ENCODE measurements at places on chromosomes 7 and 10.
A peak's percentile ranks its signal among the peaks of the same experiment; 100 is the strongest.

DNA sequence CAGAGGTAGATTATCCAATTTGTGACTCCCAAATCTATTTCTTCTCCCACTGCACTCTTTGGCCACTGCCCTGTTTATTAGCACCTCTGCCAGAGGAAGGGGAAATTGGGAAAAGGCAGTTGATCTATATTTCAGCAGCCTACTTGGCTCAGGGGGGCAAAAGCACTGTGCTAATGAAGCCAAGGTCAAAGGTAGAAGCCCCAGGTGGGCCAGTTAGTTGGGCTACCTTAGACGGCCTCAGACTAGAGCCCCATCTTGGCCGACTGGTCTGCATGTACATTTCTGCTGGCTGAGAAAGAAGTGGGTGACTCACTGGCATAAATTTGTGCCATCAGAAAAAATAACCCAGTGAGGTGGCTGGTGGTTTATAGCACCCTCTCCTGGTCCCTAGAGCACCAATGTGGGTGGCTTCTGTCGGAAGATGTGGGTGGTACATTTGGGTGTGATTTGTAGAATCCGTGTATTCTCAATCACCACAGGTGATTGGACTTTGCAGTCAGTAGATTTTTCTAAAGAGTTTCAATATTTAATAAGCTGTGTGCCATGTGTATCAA lies 293.3 kb upstream of the MKI67 start:
- DNase-seq, result no peak

GRCh38 chr10:58856508-58857240 lies 319.8 kb upstream of the PHYHIPL start:
- peak; percentile 73 for DNase-seq

DNA sequence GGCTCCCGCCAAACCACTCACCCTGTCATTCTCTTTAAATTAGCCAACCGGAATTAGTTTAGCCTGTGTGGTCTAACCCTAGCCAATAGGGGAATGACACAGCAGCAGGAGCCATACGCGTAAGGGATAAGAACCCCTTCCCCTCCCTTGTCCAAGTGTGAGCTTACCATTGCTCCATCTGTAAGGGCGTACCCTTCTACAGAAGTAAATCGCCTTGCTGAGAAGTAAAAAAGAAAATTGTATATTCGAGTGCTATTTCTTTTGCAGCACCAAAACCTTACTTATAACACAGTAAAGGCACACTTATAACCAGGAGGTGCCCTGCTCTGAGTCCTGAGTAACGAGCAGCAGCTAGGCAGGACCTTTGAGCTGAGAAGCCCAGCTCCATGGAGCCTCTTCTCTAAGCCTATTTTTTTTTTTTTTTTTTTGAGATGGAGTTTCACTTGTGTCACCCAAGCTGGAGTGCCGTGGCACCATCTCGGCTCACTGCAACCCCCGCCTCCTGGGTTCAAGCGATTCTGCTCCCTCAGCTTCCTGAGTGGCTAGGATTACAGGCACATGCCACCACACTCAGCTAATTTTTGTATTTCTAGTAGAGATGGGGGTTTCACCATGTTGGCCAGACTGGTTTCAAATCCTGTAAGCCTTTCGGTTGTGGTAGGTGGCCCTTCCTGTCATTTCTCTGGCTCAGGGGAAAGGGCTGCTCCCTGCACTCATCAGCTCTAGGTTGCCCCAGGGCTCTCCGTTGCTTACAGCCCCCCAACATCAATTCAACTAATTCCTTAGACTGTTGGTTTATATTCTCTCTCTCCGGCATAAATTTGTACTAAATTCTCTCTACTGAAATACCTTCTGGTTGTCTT lies 73.3 kb downstream of the NSUN6 start:
- DNase-seq, result no peak

DNA sequence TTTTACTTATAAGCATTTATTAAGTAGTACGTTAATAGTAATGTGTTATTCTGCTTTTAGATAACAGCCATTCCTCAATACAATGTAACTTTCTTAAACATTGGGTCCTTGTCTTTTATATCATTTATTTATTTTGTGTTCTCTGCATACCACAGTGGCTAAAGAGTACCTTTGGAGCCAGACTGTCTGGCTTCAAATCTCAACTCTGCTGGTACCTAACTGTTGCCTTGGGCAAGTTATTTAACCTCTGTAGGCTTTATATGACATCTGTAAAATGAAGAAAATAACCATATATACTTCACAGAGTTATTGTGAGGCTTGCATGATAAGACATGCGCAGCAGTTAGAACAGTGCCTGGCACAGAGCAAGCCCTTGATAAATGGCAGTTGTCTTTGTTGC lies 397.6 kb downstream of the MDFIC start:
- no peak for DNase-seq

DNA sequence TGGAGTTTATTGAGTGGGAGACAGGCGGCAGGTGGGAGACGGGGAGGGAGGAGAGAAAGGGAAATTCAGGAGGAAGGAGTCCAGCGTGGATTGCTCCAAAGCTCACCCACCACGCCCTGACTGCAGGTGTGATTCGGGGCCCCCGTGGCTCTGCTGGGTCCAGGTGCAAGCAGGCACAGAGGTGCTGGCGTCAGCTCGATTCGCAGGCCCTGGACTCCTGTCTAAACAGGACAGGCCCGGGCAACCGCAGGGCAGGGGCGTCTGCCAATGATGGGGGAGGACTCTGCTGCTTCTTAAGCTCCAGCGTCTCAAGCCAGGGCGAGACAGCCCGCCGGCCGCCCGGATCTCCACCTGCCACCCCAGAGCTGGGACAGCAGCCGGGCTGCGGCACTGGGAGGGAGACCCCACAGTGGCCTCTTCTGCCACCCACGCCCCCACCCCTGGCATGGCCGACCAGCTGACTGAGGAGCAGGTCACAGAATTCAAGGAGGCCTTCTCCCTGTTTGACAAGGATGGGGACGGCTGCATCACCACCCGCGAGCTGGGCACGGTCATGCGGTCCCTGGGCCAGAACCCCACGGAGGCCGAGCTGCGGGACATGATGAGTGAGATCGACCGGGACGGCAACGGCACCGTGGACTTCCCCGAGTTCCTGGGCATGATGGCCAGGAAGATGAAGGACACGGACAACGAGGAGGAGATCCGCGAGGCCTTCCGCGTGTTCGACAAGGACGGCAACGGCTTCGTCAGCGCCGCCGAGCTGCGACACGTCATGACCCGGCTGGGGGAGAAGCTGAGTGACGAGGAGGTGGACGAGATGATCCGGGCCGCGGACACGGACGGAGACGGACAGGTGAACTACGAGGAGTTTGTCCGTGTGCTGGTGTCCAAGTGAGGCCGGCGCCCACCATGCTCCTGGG lies at the start of gene CALML3:
Gene CALML3, plus strand, starts transcription at position 321 of the 920 bp plus-strand sequence. Its CDS starts 125 bp downstream, at position 446.
- DNase-seq, result no peak

DNA sequence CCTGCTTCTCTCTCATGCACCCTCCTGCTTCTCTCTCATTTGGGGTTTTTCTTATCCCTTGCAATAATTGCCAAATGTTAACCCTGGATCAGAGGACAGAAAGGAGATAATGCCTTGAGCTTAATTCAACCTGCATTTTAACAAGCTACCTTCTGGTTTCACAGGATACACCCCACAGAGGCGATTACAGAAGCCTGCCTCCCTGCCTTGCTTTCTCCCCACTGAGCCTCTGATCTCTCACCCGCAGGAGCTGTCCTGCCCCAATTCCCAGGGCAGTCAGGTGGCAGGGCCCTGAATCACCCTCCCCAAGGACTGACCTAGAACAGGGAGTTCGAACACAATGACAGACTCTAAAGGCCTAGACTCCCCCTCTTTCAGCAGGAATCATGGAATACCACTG lies 959.5 kb downstream of the GRID1 start:
- no peak for DNase-seq

- DNase-seq, result no peak
These were observed 26.1 kb downstream of the CALML3 start for GRCh38 chr10:5550621-5551530.

DNA sequence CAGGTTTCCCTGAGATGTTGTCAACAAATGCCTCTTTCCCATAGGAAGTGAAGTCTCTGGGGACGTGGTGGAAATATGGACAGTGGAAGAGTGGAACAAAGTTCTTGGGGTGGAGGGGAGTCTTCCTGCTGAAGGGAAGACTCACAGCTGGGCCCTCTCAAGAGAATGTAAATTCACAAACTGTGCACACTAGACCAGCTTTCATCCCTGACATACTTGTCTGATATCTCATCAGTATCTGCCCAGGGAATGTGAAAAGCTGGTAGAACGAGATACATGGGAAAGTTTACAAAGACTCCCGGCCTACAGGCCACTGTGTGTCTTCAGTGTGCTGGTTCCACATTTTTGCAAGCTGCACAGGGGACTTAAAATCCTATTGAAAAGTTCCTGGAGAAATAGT lies 16.7 kb upstream of the CCDC3 start:
- DNase-seq, result no peak

DNA sequence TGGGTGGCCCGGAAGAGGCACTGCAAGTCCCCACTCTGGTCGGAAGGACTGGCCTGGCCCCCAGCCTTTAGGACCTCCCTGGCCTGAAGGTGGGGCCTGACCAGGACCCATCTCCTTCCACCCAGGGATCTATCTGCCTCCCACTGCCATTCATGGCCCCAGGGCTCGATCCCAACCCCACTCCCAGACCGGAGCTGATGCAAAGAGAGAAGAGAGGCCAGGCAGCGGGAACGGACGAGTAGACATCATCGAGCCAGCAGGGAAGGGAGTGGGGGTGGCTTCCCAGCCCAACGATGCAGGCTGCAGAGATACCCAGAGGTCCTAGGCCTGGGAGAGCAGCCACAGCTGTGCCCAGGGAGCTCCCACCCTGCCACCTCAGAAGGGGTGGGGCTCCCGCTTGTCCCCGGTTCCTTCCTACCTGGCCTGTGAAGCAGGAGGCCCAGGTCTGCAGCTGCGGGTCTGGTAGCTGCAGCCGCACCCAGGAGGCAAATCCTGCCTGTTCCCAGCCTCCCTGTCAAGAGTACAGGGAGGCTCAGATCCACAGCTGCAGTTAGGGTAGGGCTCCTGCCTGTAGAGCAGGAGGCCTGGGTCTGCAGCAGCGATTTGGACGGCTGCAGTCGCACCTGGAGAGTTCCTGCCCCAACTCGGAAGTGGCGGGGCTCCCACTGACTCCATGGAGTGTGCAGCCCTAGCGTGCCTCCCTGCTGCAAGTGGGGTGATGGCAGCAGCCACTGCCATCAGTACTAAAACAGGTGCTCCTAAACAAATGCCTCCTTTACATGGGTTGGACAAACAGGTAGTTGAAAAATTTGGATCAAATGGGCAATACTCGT lies 1151.0 kb upstream of the PHF14 start:
- no peak for DNase-seq

DNA sequence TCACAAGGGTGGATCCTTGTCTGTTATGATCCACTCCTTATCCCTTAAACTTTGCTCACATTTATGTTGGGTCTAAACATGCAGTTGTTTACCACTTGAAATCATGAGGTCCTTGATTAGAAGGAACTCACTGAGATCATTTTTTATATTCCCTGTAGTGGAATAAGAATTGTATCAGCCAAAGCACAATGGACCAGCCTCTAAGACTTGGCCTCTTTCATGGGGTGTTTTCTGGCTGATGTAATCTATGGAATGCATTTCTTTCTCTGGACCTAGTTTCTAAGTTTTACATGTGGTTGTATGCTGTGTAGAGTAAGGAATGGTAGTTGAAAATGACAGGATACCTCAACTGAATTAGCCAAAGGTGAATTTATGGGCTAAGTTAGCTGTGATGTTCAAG lies 376.6 kb downstream of the SORCS3 start:
- DNase-seq, result no peak

DNA sequence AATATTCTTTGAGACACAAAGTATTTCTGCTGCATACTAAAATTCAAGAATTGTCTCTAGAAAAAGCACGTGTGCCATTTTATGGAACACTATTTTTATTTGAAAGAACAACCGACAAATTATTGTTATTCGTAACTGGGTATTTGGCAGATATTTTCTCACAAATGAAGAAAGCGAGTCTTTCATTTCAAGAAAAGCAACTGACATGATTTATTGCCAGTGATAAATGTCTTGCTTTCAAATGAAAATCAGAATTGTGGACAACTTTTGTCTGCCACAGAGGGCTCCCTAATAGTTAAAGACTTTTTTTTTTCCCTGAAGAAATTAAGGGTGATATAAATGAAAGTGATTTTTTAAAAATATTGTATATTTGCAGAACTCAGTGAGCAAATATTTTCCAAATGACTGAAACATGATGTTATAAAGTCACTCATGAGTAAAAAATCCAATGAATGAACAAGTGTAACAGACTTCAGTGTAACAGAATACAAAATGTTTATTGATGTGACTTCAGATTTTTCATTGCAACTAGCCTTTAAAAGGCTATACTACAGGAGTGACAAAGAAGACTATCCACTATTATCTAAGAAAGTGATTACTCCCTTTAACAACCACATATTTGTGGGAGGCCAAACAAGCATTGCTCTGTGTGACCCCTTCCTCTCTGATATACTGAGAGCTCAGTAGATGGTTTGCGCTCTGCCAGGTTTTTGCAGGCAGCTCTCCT lies 49.0 kb upstream of the SEMA3E start:
- DNase-seq, result no peak

DNA sequence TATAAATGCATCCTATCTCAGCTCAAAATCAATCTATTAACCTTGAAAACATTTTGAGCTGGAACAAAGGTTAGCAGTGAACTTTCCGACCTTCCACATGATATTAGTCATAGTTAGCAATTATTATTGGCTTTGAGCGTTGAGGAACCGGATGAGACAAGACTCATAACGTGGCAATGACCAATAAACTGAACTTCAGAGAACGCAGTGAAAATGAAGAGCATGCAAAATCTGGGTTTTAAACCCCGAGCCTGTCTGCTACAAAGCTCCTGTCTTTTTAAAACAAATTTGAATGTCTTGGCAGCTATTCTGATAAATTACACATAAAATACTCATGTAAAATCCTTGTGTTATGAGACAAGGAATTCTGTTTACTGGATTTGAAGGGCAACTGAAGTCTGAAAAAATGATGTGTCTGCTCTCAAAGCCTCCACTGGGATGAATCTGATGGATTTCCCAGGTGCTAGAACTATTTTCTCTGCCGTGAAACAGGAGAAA lies 74.7 kb upstream of the ITGB1 start:
- DNase-seq, result no peak

DNA sequence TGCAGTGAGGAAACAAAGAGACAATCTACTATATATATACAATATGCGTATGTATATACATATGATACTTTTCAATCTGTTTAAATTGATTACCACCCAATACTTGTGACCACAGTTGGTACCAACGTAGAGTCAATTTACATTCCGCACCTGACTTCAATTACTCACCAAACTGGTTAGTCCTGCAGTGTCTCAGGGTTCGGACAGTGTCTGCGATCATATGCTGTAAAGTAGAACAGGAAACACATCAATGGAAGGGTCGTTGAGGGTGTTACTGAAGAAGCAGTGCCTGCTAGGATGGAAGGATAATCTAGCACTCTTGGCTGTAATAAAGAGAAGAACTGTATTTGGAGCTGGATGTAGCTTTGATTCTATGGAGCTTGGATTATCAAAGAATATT lies 179.7 kb upstream of the CDCA7L start:
- DNase-seq, result no peak

GRCh38 chr7:92781117-92781720 lies 55.2 kb downstream of the CDK6 start:
- DNase-seq, result no peak

GRCh38 chr10:10797513-10797912 lies 220.2 kb upstream of the CELF2 start:
- no peak for DNase-seq

GRCh38 chr7:143516981-143517380 lies 39.3 kb downstream of the TAS2R41 start:
- no peak for DNase-seq

GRCh38 chr7:136130511-136131303 lies 153.5 kb upstream of the MTPN start:
- no peak for DNase-seq

Measured in AG09319 (cell line).